ENCODE measurements at places on chromosomes 12 and 14.

- no peak for DNase-seq
Observed at GRCh38 chr12:11824736-11825135, 175.3 kb downstream of the ETV6 start.

DNA sequence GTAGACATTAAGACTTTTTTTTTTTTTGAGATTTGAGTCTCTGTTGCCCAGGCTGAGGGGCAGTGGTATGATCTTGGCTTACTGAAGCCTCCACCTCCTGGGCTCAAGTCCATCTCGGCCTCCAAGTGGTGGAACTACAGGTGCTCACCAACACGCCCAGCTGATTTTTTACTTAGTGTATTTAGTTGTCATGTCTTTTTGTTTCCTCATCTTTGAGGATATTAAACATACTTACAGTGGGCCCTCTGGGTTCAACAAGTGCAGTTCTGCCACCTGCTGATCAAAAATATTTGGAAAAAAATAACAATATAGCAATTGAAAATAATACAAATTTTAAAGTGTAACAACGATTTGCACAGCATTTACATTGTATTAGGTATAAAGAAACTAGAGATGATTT is 4.4 kb upstream of the B4GALNT1 start:
- no peak for DNase-seq

DNA sequence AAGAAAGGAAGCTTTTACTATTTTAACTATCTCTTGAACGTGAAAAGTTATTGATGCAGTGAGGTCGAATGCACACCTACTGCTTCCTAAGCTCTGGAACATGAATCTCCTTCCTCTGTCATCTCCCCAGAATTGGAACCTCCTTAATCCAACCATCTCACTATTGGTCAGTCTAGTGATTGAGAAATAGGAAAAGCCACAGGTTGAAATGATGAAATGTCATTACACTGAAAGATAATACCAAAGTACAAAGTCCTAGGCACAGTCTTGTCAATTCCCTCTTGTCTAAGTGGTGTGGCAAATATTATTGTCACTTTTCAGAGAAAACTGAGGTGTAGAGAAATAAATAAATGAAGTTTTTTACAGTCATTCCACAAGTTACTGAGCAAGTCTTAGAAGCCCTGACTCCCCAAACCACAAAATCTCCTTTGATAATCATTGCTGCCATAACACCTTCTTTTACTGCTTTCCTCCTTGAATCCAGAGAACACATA is 19.5 kb upstream of the HIGD1C start:
- DNase-seq: no peak

GRCh38 chr14:35553808-35554207 is 19.8 kb downstream of the INSM2 start:
- no peak for DNase-seq

DNA sequence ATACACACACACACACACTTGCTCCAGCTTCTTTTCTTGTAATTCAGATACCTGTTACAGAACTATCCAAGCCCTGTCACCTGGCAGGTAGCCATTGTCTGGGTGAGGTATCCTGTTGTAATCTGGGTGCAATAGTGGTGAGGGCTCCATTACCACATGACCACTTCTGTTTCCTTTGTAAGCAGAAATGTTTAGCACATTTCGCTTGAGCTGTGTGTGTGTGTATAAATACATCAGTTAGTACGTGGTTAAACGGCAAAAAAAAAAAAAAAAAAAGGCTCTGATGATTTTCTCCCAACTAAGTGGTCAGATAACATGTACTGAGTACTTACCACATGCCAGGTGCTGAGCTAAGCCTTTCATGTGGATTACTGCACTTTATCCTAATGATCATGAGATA is 129.3 kb upstream of the SSTR1 start:
- DNase-seq: no peak

DNA sequence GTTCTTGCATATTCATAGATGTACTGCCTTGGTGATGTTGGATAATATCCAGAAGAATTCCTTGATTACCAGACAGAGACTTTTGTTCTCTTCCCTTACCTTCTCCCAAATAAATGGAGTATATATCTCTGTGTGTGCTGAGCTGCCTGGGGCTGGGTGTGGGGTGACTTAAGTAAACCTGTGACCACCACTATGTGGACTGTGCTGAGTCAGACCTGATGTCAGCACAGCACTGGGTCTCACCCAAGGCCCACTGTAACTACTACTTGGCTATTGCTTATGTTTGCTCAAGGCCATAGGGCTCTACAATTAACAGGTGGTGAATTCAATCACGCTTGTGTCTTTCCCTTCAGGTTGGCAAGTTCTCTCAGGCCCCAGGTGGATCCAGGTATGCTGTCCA is 145.7 kb upstream of the MDGA2 start:
- DNase-seq: no peak

- DNase-seq: no peak
Observed at GRCh38 chr12:71786829-71787228, 32.2 kb downstream of the RAB21 start.

DNA sequence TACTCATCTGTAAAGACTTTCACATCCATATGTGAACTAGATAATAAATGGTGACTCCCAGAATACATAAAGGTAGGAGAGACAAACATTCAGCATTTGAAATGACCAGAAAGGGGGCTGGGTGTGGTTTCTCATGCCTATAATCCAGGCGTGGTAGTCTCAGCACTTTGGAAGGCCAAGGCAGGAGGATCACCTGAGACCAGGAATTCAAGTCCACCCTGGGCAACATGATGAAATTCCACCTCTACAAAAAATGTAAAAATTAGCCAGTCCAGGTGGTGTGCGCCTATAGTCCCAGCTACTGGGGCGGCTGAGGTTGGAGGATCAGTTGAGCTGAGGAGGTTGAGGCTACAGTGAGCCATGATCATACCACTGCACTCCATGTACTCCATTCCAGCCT is 4.1 kb upstream of the CS start:
- DNase-seq: no peak

GRCh38 chr14:63933110-63933509 is 80.3 kb downstream of the SYNE2 start:
- DNase-seq: no peak

- DNase-seq: no peak
Observed at GRCh38 chr12:100326208-100326607, 30.7 kb upstream of the SLC17A8 start.

- peak; percentile 92 for DNase-seq
Observed at GRCh38 chr12:57213058-57213715, 3.4 kb upstream of the NXPH4 start.

DNA sequence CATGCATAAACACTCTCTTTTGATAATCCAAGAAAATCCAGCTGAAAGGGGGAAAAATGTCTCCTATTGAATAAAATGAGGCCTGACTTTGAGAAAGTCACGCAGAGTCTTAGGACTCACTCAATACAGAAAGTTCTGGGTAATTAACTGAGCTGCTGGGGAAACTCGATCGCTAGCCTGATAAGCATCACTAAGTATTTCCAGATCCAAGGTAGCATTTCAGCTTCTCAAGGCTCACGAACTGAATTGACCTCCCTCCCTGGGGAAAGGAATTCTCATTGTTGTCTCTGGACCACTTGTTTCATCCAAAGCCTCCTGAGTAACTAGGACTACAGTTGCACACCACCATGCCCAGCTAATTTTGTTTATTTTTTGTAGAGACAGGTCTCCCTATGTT is 13.8 kb upstream of the ANAPC5 start:
- DNase-seq: no peak

- DNase-seq: no peak
Observed at GRCh38 chr12:28795311-28795710, 353.8 kb upstream of the FAR2 start.

DNA sequence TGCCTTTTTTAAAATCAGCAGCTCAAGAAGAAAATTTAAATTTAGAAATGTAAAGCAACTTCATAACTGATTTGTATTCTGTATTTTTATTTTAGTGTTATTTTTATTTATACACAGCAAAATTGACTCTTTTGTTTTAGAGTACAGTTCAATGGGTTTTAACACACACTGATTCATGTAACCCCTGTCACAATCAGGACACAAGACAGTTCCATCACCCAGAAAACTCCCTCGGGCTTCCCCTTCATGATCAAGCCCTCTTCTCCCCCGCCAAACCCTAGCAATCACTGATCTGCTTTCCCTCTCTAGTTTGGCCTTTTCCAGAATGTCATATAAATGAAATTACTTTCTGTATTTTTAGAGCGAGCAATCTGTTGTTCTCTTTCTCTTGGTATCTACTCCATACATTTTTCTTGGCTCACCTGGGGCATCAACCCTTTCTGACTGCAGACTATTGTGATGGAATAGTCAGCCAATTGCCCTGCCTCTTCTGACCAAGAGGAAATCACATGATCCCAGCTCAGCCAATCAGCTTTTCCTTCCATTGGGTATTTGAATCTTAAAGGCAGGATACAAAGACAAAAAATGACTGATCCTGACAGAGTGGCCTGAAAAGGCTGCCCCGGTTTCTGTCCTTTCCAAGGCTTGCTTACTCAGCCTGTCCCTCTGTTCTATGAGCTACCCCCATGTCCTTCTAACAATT is 5.3 kb downstream of the SLC5A8 start:
- DNase-seq: no peak

DNA sequence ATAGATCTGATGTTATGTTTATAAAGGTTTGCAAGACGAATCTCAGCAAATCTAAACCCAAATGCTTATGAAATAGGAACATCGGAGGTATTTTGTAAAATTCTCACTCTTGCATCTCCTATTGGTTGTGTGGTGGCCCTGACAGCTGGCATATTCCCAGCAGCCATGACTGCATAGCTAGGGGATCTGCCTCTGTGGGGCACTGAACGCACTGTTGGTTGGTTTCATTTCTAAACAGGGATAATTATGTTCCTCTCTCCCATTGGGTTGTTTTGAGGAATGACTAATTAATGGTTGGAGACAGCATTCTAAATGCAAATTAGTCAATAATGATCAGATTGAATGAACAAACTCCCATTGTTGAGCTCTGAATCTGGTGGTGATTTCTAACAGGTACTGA is 2.7 kb upstream of the BEST3 start:
- DNase-seq: no peak

GRCh38 chr12:87116780-87117179 is 860.6 kb upstream of the MGAT4C start:
- DNase-seq: no peak

GRCh38 chr12:19988948-19989347 is 379.4 kb upstream of the PDE3A start:
- DNase-seq: no peak

- no peak for DNase-seq
Observed at GRCh38 chr12:114579389-114579788, 104.6 kb downstream of the TBX3 start.

DNA sequence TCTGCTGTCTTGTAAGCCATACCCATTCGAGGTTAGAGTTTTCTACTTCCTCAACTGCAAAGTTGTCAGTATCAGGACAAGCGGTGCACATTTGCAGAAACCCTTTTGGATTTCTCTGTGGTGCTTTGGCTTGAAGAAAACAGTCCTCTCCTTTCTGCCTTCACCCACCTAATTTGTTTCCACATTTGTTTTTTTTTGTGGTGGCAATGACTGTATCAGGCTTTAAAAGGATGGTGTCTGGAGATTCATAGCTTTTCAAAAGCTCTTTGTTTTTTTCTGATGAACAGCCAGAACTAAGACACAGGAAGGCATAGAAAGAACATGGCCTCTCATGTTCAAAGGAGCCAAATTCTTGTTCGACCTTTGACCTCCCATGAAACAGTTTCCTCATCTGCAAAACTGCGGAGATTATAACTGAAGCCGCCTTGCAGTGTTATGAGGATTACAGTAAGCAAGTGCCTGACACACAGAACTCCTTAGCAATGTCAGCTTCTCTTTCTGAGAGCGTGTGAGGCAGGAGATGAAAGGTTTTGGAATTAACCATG is 270.6 kb upstream of the TBX3 start:
- DNase-seq: no peak

DNA sequence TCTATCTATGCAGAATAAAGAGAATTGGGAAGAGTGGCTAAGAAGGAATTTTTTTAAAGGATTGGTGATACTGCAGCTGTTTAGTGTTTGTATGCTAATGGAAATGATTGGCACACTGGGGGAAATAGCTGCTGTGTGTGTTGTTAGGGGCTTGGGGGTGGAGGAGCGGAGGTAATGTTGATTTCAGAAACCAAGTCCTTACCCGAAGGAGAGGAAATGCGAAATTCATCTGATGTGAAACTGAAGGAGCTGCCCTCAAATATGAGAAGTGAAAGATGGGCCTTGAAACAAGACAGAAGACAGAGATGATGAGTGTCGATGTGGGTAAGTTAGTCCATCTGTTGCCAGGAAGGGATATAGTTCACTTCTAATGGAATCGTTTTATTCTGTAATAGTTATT is 21.2 kb upstream of the RNASE12 start:
- DNase-seq: no peak

DNA sequence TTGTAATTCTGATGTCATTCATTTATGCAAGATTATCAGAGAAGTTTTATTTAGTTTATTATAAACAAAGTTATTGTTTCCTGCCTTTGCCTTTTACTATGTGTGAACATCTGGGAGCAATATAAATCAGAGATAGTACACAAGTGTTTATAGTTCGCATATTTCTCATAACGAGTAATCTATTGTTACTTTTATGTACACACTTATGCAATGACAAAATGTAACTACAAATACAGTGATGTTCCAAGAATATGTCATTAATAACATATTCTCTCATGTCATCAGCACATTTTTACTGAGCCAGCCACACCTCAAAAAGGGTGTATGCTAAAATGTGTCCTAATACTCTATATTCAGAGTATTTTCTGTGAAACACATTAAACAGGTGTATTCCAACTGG is 243.2 kb downstream of the ALX1 start:
- DNase-seq: no peak

DNA sequence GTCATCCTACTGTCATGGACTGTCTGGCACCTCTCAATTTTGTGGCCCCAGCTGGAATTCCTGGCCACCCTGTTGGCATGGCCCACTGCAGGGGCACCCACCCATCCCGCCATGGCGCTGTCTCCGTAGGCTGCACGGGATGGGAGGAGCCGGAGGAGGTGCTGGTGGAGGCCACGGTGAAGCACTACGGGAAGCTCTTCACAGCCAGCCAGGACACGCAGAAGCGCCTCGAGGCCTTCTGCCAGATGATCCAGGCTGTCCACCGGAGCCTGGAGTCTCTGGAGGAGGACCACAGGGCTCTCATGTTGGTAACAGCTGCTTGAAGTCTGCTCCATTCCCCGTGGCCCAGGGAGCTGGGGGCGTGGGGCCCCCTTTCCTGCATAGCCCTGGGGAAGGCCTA is 3.9 kb downstream of the CCDC197 start:
- no peak for DNase-seq

- no peak for DNase-seq
Observed at GRCh38 chr12:19834592-19834991, 395.3 kb downstream of the AEBP2 start.

DNA sequence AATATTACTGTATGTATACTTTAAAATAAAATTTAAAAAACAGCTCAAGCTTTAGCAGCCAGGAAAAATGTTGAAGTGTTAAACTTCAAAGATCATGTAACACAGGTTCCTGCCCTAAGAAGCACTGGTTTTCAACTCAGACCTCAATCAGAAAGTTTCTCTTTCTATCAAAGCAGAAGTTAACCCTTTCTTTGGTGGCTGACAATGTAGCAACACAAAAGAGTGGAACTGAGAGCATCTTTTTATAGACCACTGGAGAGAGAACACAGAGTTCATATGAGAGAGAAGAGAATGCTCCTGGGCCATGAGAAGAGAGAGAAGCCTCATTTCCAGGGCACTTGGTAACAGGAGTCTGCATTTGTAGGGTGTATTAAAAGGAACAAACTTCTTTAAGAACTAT is 42.2 kb upstream of the KTN1 start:
- no peak for DNase-seq
